Activated CD4-positive, alpha-beta T cell treated with anti-CD3 and anti-CD28 coated beads, Interleukin-2, amount 10 ng/mL, durations not matched to agents 24 days and 14 days (primary cell): ENCODE measurements at places on chromosomes 5 and 9. TPM values are rescaled to one million over a fixed set of nuclear protein-coding genes. Genes with fewer than 3 reads are reported as not detected.

The SKP1 gene
- 266 and 289 TPM in 2 replicates for total RNA-seq

The IL33 gene
- not detected in 2 replicates for total RNA-seq

The INSL4 gene
- total RNA-seq: not detected in 2 replicates

- no peak for DNase-seq
Observed at GRCh38 chr9:127999461-127999860, 18.7 kb upstream of the EEIG1 start.

DNA sequence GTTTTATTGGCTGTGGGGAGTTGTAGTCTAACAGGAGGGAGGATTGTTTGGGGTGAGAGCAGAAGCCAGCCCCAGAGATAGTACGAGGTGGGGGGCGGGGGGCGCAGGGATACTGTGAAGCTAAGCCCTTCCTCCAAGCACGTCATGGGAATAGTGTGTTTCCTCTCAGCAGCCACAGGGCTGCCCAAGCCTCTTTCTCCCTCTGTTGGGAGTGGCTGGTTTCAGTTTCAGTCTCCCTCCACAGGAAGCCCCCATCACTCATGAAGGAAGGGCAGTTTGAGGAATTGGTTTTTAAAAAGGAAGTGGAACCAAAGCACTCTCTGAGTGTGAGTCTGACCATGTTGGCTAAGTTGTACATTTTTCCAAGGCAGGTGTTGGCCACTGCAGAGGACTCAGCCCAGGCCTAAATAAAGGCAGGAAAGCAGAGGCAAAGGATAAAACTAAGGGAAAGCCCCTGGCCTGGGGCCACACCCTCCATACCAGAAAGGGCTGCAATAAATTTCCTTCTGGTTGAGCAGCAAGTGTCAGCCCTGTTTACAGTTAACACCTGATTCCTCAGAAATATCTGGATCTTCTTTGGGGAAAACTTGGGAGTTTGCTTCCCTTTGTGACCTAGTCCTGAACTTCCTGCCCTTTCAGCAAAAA, 3.2 kb downstream of the RAB24 start:
- DNase-seq: peak; percentile 92

DNA sequence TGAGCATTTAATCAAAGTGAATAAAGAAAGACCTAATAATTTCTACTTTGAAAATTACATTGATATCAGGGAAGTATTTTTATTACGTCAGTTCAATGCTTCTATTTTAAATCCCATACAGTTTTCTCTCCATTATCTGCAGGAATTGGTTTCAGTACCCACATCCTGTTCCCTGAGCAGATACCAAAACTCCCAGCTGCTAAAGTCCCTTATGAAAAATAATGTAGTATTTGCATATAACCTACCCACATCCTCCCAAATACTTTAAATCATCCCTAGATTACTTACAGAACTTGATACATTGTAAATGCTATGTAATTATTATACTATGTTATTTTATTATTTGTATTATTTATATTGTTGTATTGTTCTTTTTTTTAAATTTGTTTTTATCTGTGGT, 125.4 kb upstream of the MINAR2 start:
- no peak for DNase-seq

DNA sequence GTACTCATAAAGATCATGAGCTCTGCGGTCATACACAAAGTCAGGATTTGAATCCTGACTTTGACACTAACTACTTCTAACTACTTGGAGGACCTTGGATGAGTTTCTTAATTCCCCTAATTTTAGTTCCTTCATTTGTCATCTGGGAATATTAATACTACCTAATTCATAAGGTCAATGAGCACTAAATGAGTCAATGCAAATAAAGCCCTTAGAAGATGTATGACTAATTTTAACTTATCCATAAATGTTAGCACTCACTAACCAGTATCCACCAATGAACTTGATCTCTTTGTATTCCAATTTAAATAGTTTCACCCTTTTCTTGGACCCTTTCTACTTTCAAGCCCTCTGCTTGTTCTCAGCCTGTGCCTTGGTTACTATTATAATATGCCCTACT, 1106.4 kb downstream of the CDH18 start:
- DNase-seq: no peak

DNA sequence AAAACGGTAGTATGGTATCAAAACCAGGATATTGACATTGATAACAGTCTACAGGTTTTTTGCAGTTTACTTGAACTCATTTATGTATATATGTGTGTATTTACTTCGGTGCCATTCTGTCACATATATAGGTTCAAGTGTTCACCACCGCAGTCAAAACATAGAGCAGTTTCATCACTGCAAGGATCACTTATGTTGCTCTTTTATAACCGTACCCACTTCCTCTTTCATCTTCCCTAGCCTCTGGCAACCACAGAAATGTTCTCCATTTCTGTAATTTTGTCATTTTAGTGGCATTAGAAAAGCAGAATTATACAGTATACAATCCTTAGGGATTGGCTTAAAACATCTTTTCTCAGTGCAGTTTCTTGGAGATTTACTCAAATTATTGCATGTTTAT, 90.3 kb downstream of the SH3GL2 start:
- no peak for DNase-seq

DNA sequence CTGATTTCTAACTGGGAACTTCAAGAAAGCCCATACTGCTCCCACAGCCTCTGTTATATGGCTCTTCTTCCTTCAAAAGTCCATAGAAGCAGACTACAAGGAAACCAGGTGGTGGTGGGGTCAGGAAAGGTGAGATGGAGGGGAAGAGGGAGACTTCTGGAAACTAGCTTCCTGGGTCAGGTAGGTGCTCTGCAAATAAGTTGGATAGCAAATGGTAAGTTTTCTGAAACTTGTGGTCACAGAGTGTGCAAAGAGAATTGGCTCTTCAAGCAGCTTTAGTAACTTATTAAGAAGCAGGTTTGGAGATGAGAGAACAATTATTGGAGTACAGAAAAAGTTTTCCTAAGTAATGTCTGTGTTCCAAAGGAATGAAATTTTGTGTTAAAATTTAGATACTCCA, 316.9 kb downstream of the ADGRV1 start:
- no peak for DNase-seq
